Suppressor macrophage (primary cell): ENCODE measurements at places on chromosomes 13 and 19.
A peak's percentile ranks its signal among the peaks of the same experiment; 100 is the strongest.

DNA sequence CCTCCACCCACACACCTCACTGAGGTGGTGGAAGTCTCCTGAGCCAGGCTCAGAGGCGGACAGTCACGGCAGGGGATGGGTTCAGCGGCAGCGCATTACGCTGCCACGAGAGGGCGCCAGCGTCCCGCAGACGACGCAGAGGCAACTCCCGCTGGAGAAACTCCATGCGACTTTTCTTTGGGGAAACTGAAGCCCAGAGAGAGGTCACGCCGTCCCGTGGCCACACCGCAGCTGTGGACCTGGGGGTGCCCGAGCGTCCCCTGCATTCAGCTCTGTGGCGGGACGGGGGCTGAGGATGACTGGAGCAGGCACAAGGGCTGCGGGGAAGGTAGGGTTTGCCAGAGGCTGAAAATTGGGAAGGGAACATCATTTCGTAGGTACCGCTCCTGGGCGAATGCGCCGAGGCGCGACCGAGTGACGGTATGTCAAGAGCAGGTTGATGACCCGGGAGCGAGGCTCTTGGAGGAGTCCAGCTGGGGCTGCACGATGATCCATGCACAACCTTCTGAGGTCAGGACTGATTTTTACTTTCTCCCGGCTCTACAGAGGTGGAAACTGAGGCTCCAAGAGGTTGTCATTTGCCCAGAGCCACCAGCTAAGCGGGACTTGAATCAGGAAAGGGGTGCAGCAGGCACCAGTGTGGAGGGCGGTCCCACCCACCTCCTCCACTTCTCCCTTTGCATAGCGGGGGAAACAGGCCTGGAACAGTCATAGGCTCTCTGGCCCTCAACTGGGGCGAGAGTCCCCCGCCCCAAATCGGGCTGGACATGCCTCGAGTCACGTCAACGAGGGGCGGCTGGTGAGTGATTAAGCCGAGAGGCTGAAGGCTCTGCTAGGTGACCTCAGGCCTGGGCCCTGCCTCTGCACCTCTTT, 690 bp upstream of the ARRDC2 start:
- DNase-seq = peak; percentile 93

- DNase-seq = peak; percentile 78
These were observed 1.7 kb downstream of the ANKRD24 start for GRCh38 chr19:4183967-4184717.

DNA sequence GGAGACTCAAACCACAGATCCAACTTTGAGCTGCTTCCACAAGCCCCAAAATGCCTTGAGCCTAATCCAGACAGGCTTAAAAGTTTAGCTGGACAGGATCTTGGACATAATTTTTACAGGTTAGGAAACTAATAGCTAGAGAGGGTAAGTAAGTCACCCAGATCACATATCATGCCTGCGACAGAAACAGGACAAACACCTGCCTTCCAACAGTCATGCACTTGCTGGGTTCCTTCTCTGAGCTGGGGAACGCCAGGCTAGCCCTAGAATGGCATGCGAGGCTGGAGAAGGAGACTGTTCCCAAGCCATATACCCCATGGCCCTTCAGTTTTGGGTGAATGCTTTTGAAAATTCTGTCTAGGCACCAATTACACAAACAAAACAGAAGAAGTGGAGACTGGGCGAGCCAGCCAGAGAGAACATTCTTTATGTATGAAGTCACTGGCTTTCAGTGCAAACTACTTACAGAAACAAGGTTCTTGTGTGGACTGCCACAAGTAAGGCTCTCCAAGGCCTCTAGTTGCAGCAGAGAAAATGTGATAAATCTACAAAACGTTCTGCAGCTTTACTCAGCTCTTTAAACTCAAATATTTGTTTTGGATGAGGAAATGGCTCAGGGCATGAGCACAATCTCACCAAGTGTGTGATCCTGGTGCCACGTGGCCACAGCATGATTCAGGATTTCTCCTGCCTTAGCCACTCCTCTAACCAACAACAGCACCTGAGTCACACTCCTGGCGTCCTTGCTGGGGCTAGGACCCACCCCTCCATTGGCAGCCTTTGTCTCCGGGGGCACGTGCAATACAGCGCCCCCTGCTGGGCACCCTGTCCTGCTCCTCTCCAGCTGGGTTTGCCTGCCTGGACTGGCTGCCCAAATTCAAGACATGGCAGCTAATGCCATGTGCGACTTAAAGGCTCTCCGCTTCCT, 73.4 kb upstream of the UBL3 start:
- peak; percentile 59 for DNase-seq

- no peak for DNase-seq
These were observed 1.9 kb downstream of the GPR18 start for GRCh38 chr13:99256283-99256682.

GRCh38 chr19:46637224-46637623, 1.2 kb upstream of the GNG8 start:
- DNase-seq = no peak

GRCh38 chr13:32261567-32261966, 53.6 kb downstream of the ZAR1L start:
- no peak for DNase-seq

- peak; percentile 26 for DNase-seq
These were observed 13.9 kb downstream of the BCAM start for GRCh38 chr19:44822670-44823372.

DNA sequence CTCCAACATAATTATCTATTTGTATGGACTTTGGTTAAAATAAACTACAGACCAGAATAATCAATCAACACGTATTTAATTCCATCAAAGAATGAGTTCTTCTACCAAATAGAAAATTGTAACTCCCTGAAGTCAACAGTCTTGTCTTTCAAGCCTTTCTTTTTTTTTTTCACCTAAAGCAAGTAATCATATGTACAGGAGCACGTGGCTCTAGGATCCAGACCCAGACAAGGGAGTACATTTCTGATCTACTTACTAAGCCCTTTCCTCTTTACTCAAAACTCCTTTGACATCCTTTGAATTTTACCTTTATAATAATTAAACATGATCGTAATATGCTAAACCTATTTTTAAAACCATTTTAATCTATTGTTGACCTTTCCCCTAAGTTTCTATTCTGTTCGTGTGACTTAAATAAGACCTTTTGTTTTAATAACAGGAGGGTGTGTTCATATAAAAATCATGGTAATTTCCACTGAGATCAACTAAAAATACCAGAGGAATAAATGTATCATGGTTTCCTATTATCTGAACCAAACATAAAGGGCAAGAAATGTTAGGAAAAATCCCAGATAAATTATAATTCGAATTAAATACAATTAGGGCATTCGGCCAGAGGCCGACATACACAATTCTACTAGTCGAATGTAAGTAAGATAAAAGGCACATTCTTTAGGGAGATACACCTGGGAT, 1.7 kb downstream of the SLC7A1 start:
- DNase-seq = no peak

DNA sequence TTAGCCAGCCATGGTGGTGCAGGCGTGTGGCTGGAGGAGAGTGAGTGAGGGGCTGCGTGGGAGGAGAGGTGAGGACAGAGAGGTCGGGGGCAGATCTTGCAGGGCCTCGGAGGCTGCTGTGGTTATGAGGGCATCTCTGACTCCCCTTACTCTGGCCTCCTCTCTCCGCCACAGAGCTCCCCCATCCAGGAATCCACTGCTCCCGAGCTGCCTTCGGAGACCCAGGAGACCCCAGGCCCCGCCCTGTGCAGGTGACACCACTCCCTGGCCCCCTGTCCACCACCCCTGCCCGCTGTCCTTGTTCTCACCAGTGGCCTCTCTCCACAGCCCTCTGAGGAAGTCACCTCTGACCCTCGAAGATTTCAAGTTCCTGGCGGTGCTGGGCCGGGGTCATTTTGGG, 7.8 kb downstream of the PTGER1 start:
- no peak for DNase-seq

GRCh38 chr13:113802090-113802531, 43.1 kb downstream of the TMEM255B start:
- no peak for DNase-seq

DNA sequence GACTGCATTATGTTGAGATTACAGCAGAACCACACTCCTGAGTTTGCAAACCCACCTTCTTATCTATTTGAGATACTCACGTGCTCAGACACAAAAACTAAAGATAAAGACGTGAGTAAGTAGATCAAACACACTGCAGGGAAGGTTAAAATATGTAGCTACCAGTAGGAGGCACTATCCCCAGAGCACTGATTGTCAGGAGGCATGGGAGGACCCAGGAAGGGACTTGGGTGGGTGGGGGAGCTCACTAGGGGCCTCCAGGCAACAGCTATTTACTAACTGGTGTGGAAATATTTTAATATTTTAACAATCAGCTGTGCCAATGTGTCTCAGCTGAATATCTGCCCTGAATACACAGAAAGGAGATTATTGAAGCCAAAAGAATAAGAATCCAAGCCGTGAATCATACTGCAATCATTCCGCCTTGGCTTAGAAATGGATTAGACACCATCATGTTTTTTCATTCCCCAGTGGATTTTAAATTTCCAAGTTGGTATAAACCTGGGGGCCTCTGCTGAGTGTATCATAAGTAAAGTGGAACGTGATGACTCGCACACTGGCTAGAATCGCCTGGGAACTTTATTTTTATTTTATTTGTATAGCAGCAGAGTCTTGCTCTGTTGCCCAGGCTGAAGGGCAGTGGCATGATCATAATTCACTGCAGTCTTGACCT, 73.2 kb upstream of the CACNA1A start:
- no peak for DNase-seq

- DNase-seq = no peak
These were observed 1210.1 kb upstream of the SPRY2 start for GRCh38 chr13:81551036-81551435.

- no peak for DNase-seq
These were observed 19.0 kb downstream of the ACP7 start for GRCh38 chr19:39103151-39103550.

DNA sequence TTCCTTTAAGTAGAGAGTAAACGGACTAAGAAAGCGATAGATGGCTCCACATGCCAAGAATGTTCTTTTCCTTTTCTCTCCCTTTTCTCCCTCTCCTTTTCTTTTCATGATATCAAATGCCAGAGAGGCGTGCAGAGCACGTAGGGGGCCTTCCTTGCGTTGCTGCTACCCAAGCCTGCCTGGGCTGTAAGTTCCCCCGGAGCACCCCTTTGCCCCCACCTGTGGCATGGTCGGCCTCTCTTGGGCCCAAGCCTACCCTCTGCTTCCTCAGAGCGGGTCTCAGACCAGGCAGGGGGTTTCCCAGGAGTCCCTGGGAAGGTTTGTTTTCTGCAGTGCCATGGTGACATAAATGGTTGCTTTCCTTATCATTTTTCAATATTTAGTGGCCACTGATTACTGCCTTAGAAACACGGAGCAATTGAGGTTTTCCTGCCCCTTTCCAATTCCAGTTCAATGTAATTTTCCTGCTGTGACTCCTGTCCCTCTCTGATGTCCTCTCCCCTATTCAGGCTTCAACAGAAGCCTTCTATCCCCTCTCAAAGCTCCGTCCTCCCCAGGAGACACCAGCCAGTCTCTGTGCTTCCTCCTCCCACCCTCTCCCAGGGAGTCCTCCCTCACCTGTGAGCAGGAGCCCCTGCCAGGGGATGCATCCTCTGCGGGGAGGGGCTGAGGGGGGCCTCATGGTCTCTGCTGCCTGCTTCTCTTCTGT, 22.6 kb upstream of the CD177 start:
- no peak for DNase-seq

- DNase-seq = peak; percentile 77
These were observed 21.7 kb downstream of the LILRB4 start for GRCh38 chr19:54684527-54684926.
